ENCODE measurements at places on chromosomes 6 and 20. TPM values are rescaled to one million over a fixed set of nuclear protein-coding genes. Genes with fewer than 3 reads are reported as not detected.

The SYTL3 gene
- polyA plus RNA-seq: 3.8 TPM

The GABRR1 gene
- polyA plus RNA-seq: 1.3 TPM

The VNN1 gene
- 0.19 TPM for polyA plus RNA-seq

The TBX18 gene
- 9.1 TPM for polyA plus RNA-seq

The SUMO4 gene
- 1.4 TPM for polyA plus RNA-seq

The JPH2 gene
- polyA plus RNA-seq: 1.7 TPM

The PBX2 gene
- polyA plus RNA-seq: 180 TPM

The CYP39A1 gene
- 8.1 TPM for polyA plus RNA-seq

GRCh38 chr6:129667621-129668020 is 42.4 kb downstream of the ARHGAP18 start:
- no peak for DNase-seq

GRCh38 chr6:107968081-107968480 is 10.1 kb upstream of the SEC63 start:
- DNase-seq: no peak

- no peak for DNase-seq
Measured at GRCh38 chr20:9215539-9215938, 146.7 kb downstream of the PLCB4 start.

DNA sequence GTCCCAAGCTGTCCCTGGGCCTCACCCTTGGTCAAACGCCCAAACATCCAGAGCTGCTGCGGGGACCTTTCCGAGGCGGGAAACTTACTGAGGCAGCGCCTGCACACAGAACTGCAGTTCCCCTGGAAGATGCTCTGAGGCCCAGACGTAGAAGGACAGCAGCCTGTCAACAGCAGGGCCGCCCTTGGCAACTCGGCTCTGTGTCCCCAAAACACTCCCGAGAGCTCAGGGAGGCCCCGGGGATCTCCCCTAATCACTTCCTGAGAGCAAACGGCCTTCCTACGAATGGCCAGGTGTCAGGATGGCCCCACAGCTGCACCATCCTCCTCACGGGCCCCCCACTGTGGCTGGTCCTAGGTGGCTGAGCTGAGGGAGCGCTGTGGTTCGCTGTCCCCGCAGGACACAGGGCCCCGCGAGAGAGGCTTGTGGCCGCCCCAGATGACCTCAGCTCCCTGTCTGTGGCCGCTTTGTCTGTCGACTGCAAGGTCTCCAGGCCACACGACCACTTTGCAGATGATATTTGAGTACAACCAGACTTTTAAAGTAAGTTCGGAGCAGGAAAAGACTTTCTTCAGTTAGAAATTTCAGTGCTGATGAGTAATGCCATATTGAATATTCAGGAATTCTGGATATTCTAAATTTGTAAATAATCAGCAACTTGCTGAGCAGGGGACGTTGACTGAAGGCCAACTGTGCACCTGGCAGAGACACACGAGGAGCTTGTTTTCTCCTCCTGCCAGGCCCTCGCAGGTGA is 46.0 kb downstream of the DLL1 start:
- DNase-seq: no peak

DNA sequence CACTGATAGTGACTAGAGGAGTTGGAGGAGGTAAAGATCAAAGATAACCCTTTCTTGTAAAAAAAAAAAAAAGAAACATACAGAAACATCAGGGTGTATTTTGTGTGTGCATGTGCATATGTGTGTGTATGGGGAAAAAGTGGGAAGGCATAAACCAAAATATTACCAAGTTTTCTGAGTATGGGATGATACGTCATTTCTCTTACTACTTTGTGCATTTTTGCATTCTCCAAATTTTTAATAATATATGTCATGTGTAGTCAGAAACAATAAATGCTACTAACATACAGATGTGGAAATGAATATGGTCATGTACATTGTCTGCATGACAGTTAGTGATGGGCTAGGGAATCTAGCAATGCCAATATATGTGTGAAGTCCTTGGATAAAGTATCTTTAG is 161.1 kb downstream of the SASH1 start:
- DNase-seq: no peak

GRCh38 chr6:139386404-139386803 is 12.0 kb upstream of the CITED2 start:
- DNase-seq: no peak

DNA sequence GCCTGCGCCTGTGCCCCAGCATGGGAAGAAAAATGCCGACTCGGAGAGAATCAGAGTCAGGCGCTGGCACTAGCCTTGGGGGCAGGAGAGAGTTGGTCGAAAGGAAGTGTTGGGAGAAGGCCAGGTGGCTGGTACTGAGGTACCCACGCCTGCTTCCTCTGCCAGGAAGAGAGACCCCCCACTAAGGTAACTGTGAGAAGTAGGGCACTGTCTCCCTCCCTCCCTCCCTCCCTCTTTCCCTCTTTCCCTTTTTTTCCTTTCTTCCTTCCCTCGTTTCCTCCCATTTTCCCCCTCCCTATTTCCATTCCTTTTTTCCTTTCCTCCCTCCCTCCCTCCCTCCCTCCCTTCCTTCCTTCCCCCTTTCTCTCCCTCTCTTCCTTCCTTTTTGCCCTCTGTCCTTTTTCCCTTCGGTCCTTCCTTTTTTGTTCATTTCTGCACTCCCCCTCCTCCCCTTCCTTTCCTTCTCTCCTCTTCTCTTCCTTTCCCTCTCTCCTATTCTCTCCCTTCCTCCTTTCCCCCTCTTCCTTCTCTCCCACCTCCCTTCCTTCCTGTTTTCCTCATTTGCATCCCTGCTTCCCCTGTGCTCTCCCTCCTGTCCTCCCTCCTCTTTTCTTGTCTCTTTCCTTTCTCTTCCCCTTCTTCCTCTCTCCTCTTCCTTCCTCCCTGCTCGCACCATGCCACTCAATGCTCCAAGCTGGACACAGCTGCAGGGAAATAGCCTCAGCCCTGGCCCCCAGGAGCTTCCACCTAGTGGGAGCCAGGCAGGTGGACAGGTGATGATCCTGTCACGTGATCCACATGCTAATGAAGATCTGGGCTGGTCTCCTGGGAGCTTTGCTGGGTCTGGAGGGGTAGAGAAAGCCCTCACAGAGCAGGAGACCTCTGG is 148.0 kb downstream of the DHX35 start:
- DNase-seq: no peak

GRCh38 chr20:18928626-18929025 is 115.0 kb downstream of the SCP2D1 start:
- DNase-seq: no peak

DNA sequence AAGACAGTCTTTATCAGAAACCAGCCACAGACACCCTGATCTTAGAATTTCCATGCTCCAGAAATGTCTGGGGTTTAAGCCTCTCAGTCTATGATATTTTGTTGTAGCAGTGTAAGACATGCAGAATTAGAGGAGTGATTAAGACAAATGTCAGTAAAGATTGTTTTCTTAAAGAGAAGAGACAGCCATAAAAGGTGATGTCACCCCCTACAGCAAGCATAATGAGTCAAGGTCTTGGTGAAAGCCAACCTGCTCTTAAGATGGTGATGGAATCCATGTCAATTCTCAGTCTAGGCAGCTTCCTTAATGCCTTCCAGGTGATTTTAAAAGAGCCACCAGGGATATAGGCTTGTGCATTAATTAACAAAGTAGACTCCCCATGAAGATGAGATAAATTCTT is 849.9 kb upstream of the EPHA7 start:
- no peak for DNase-seq

GRCh38 chr6:49909563-49909962 is 43.2 kb upstream of the CRISP1 start:
- no peak for DNase-seq

- no peak for DNase-seq
Measured at GRCh38 chr20:33656783-33657703, 5.1 kb upstream of the C20orf144 start.

DNA sequence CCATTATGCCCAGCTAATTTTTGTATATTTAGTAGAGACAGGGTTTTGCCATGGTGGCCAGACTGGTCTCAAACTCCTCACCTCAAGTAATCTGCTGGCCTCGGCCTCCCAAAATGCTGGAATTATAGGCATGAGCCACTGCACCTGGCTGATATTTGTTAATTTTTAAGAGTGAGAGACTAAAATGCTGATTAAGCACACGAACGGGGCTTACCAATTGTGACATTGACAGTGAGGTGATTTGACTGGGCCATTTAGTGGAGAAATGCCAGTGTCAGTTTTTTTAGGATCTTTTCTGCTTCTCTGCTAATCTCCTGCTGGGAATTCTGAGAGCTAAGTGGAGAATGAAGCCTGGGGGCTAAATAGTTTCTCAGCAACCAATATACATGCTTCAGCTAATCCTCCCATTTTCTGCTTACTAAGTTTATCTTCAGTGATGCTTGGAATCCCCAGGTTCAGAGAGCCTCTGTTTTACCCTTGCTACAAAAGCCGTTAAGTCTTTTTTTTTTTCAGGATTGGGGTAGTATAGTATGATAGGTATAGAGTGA is 9.8 kb upstream of the DEFB123 start:
- no peak for DNase-seq

DNA sequence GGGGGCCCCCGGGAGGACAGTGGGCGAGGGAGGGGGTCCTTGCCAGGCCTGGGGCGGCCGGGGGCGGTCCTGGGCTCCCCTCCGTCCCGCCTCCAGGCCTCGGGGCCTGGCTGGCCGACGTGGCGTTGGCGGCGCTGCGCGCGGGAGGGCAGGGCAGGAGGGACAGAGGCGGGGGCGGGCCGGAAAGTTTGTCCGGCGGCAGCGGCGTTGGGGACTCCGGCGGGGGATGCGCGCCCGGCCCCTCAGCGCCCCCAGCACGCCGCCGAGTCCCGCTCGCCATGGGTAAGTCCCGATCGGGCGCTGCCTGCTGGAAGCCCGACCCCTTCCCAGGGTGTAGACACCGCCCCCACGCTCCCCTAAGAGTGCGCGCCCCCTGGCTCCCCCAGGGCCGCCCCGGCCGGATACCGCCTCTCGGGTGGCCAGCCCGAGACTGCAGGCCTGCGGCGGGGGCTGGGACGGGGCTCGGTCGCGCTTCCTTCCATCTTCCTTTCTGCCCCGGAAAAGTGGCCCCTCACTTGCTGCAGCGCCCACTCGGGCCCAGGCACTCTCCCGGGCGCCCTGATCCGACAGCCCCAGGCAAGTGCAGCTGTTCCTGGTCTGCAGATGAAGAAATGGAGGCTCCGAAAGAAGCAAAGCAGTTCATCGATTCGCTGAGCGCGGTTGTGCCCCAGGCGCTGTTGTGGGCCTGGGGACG is at the start of gene SLC2A10:
Gene SLC2A10, plus strand, starts transcription at position 191 of the 694 bp plus-strand sequence. Its CDS starts 88 bp downstream, at position 279.
- DNase-seq: peak; percentile 62

- peak; percentile 50 for DNase-seq
Measured at GRCh38 chr6:33075568-33076405, at the start of gene HLA-DPB1. HLA-DPB1 (plus strand) TSS chr6:33075990; CDS start chr6:33076042, 52 bp downstream.

DNA sequence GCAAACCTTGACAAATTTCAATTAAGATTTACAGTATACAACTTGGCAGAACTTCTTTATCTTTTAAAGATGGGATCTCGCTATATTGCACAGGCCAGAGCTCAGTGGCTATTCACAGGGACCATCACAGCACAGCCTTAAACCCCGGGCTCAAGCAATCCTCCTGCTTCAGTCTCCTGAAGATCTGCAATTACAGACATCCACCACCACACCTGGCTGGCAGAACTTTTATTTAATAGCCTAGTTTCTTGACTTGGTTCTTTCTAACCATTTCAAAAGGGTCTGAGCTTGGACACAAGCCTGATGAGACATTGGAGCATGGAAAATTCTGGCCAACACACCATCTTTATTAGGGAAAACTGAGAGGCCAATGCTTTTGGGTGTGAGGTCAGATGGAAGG is 151.6 kb upstream of the KCNG1 start:
- no peak for DNase-seq

DNA sequence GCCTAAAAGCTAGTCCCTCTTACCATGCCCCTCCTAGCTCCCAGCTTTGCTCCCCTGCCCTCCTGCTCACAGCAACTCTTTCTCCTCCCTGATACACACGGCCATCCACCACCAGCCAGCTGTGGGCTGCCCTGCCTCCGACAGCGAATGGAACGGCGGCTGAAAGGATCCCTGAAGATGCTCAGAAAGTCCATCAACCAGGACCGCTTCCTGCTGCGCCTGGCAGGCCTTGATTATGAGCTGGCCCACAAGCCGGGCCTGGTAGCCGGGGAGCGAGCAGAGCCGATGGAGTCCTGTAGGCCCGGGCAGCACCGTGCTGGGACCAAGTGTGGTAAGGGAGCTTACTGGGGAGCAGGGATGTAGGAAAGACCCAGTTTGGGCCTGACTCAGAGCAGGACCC is 16.6 kb upstream of the ZNF76 start:
- no peak for DNase-seq

DNA sequence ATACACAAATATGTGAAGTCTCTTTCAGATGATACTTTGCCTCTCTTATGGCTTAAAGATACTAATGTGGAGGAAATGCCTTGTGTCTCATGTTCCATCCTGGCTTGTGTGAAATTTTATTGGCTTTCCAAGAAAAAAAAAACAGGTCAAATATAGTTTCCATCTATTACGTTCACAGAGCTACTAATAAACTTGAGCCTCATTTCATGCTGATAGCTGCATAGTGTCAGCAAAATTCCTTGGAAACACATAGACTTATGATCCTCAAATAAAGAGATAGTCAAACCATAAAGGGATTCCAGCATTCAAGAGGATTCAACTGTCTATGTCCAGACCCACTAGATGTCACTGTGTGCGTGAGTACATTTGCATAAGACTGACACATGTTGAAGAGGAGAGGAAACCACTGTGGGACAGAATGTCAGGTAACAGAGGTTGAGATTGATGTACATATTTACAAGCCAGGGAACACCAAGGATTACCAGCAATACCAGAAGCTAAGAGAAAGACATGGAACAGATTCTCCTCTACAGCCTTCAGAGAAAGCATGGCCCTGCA is 266.6 kb downstream of the COL12A1 start:
- no peak for DNase-seq

GRCh38 chr20:35394271-35394670 is 17.5 kb downstream of the UQCC1 start:
- no peak for DNase-seq

- DNase-seq: no peak
Measured at GRCh38 chr20:11098888-11099287, 425.1 kb upstream of the JAG1 start.

DNA sequence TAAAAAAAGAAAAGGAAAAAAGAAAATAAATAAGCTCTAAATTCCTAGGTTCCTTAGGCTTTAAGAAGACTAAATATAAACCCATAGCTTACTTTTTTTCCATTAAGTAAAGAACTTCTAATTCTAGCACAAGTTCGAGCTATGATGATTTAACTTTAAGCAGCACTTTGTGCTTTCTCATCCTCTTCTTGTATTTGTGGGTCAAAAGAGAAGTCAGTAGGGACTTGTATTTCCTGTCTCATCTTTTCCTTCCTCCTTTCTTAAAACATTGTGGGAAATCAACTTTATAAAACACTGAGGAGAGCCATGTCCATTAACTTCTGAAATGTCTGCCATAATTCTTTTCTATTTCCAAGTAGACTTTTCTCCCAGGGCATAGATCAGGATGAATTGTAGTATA is 637.7 kb upstream of the CITED2 start:
- no peak for DNase-seq

GRCh38 chr6:25215881-25216280 is 63.3 kb upstream of the CARMIL1 start:
- no peak for DNase-seq

DNA sequence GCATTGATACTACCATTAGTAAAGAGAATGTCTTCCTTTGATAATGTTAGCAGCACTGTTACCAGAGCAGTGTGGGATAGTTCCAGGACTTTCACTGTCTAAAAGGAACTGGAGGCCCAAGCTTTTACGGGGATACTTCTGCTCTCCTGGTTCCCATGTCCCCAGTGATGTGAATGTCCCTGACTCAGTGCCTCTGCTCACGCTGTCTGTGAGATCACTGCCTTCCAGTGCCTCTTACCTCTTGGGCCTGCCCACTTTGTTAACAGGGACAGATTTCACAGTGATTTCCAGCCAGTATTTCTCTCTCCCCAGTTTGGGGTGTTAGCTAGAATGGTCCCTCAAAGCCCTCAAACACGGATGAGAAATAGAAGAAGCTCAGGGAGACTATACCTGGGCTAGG is 14.4 kb downstream of the PTPRA start:
- DNase-seq: no peak

- DNase-seq: no peak
Measured at GRCh38 chr6:105346052-105346451, 56.8 kb downstream of the PREP start.

Measured in renal pelvis (tissue), 12 donors.